MV-4-11 (cell line): ENCODE measurements at places on chromosomes 2 and 18.

DNA sequence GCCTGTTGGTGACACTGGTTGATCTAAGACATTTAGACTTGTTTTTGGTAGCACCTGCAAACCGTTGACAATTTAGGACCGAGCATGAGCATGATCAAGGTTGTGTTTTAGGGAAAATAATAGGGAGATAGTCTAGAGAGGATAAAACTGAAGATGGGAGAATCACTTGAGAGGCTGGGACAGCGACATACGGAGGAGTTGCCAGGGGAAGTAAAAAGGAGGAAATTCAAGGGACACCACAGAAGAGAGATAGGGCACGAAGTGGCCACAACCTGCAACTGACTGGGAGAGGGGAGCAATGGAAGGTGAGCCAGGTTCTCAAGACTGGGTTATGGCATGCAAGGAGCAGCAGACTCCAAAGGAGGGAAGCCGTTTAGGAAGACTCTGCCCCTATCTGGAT is 1.4 kb upstream of the ATP8B1 start:
- no peak for DNase-seq

DNA sequence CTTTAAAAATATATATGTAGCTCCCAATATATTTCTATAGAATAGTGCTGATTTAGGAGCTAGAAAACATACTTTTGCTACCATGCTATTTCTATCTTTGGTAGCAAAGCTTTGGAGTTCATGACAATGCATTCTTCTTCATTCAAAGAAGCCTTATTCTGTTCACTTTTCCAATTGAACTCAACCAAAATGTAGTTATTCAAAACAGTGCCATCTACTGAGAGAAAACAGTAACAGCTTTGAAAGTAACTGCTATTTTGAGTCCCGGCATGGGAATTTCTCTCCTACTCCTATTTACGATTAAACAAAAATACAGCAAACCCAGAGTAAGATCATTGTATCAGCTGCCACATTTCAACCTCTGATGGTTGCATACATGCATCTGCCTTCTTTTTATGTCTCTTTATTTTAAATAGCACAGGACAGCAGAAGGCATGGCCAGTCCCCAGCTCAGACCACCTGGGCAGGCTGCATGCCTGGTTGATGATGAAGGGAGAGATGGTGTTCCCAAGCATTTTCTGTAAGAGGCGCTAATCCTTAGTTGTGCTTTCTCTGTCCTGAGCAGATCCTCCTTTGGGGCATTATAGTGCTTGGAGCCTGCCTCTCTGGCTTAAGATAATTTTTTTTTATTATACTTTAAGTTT is 69.7 kb upstream of the SULT1C3 start:
- DNase-seq = no peak

- no peak for DNase-seq
Observed at GRCh38 chr18:23585007-23585871, 1.1 kb downstream of the NPC1 start.

DNA sequence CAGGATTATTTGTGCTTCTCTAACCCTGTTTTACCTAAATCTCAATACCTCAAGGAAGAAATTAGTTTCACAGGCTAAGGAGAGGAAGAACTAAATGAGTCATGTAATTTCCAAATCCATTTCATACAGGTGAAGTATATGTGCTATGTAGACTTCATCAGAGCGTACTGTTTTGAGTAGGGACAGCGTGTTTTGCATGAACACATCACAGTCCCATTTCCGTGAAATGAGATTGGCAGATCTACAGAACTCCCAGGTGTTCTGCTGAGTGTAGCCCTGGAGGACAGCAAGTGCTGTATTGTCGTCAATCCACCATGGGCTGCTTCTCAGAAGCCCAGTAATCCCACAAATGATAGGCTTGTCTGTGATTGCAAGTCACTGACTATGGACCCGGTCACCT is 97.7 kb downstream of the XRCC5 start:
- DNase-seq = no peak

GRCh38 chr2:213306316-213306942 is 22.2 kb downstream of the SPAG16 start:
- no peak for DNase-seq

DNA sequence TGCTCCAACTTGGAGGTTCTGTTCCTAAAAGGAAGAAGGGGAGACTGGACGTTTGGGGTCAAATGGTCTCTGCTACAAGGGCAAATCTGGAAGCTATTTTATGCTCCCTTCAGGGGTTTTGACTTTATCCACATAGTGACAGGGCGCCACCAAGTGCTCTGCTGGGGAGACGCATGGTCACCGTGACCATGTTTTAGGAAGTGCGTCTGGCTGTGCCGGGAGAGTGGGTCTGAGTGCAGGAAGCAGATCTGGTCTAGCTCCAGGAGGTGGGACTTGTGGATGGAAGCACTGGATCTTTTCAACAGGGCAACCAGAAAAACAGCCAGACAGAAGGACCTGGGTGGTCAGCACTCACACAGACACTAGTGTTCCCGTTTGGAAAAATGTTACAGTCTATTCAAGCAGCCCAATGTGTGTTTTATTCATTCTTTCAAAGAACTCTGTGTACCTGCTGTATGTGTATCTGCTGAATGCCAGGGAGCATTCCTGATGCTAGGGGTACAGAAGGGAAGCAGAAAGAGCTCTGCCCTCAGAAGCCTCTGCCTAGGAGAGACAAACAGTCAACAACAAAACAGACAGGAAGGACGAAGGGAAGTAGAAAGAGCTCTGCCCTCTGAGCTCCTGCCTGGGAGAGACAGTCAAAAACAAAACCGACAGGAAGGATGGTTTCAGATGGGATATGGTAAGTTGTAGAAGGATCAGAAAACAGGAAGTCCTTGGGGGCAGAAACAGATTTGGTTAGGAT is 14.3 kb downstream of the IMPA2 start:
- peak; percentile 86 for DNase-seq
